ENCODE measurements at places on chromosomes 16 and 17.

- no peak for DNase-seq
Observed at GRCh38 chr17:73224237-73224636, 31.4 kb downstream of the COG1 start.

DNA sequence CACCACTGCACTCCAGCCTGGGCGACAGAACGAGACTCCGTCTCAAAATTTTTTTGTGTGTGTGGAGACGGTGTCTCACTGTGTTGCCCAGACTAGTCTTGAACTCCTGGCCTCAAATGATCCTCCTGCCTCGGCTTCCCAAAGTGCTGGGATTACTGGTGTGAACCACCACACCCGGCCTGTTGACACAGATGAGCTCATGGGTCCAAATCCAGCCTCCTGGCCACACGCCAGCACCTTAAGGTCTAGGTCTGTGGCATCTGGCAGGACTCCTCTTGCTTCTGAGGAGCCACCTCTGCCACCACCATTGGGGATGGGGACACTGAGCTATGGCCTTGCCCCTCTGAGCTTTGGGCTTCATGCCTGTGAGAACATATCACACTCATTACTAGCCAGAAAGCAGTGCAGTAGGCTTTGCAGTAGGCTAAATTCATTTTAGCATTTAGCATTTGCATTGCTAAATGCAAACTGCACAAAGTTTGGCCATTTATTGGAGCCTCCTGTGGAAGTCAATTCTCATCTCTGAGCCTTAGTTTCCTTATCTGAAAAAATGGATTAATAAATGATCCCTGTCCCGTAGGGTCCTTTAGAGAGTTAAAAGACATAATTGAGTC, 5.5 kb upstream of the CDIPT start:
- no peak for DNase-seq

DNA sequence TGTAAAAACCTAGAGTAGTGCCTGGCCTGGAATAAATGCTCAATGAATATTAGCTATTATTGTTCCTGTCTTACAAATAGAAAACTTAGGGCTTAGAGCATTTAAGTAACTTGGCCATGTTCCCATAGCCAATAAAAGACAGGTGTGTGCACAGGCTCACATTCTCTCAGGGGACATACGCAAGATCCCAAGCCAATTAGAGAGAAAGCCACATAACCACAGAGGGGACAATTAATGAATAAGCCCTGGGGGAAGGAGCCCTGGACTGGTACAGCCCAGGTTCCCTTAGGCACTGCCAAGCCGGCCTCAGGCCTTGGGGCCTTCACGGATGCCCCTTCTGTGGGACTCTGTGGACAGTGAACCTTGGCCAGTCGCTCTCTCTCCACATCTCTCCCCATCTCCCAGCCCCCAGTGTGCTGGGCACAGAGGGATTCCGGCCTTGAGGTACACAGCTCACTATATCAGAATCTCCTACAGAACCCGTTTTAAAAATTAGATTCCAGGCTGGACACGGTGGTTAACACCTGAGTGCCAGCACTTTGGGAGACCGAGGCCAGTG, 27.3 kb upstream of the ABCC12 start:
- DNase-seq = no peak

DNA sequence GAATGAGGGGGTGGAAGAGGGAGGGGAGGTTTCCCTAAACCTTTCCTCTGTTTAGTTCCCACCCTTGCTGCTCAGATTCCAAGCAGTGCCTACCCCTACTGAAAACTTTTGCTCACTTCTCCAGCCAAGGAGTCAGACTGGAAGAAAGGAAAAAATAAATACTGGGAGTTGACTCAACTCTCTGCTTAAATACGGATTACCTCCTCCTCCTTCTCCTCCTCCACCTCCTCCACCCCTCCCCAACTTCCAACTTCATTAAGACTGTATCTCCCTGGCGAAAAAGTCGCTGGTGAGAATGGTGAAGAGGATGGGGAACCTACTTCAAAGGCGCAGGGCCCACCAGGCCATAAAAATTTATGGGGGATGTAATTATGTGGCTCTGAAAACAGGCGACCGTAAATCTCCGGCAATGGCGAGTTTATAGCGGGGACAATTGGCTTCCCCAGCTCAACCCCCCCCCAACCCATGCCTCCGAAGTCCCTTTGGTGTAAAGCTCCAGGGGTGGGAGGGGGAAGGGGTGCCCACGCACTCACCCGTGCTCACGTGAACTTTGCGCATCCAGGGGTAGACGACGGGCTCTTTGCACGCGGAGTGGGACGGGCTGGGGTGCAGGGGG, 712 bp downstream of the HOXB4 start:
- DNase-seq = no peak

- no peak for DNase-seq
Observed at GRCh38 chr17:20206068-20206467, 196.9 kb downstream of the SPECC1 start.

DNA sequence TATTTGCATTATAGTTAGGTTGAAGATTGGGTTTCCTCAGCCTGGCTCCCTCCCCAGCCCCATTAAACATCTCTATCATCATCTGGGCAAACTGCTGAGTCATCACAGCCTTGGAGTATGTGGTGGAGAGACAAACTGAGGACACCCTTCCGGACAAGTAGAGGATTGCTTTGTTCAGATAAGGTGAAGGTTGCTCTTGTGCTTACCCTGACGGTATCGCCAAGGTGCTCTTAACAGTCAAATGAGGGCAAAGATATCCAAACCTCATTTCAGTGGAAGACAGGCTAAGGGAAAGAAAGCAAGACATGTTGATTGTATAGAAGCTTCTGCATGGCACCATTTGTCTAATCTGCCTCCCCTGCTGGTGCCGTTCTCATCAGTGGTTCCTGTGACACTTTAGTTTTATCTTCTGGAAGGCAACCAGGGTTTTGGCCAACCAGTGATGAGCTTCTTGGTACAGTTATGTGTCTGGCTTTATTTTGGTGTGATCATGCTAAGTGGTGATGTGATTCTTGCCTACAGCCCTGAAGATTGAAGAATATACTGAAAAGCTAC, 56.9 kb upstream of the LGALS9 start:
- no peak for DNase-seq

DNA sequence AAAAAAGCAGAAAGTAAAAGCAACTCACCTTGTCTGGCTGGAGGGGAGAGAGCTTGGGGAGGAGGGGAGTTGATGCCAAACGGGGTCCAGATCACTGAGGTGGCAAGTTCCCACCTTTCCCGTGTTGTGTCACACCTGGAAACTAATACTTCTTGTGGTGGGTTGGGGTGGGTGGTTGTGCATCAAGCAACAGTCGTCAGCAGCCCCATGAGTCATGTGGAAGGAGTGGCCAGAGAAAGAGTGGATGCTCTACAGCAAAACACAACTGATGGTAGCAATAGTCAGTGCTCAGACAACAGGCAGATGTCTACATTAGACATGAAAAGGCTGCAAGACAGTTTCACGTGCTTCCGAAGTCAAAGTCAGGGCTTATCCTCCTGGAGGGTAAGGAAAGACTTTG, 35.4 kb downstream of the ARSG start:
- DNase-seq = no peak

Data from stimulated activated effector memory CD8-positive, alpha-beta T cell treated with anti-CD3 and anti-CD28 coated beads, Interleukin-12 subunit alpha, Interleukin-12 subunit beta, amount 100 ng/mL, for 72 hours (primary cell).